Effector memory CD8-positive, alpha-beta T cell (primary cell): ENCODE measurements at places on chromosomes 11 and 22.

DNA sequence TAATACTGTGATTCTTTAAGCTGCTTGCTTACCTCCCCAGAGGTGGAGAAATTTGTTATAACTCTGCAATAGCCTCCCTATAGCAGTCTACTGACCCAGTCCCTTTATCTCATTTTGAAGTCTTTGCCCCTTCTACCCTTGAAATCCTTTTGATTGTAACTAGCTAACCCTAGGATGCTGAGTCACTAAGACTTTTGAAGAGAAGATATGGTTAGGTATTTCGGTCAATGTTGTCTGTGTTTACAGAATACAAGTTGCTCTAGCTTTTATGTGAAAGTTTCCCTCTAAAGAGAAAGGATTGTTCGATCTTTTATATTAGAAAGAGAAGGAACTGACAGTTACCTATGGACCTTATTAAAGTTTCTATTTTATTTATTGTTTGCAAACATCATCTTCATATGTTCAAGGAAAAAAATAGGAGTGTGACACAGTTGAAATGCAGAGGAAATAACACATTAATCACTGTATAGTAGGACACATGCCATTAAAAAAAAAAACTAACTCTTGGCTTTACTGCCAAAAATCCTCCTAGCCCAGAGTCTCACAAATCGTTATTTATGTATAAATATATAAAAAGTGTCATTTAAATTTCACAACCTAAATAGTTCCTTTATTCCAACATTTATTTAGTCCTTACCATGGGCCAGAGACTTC, 3.1 kb downstream of the HYLS1 start:
- peaks cover 21% of the 10 kb centered on the region for H3K4me1 ChIP-seq
- H3K36me3 ChIP-seq: peaks cover 46% of the 10 kb centered on the region
- DNase-seq: no peak
- H3K27ac ChIP-seq: no peak overlapping the region
- H3K27me3 ChIP-seq: no peaks in the 10 kb centered on the region
- no peak overlapping the region for H3K4me3 ChIP-seq

DNA sequence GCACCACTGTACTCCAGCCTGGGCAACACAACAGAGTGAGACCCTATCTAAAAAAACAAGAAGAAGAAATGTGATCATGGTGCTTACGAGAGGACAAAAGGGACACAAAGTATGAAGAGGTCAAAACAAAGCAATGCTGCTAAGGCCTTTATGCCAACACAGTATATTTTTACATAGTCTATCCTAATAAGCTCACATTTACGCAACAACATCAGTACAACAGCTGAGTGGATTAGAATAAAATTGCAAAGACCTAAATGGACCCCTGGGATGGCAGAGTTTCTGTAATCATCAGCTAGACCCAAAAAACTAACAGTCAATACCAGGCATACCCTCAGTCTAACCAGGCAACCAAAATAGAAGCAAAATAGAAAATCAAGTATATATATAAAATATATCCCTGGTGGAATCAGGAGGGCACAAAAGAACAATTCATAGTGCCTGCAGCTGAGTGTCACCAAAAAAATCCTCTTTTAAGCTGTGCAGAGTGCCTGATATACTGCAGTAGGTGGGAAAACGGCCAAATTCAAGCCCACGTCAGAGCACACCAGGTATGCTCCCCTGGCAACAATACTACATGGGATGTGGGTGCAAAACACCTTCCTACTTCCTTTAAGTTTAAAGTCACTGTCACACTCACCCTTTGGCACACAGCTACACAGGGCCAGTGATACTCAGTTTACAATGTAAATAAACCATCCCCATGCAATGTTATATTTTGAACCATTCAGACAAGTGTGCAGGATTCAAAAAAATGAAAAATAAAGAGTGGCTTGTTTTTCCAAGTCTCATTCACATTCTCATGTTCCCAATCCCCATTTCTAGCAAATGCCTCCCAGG, 57.8 kb downstream of the RBFOX2 start:
- H3K27me3 ChIP-seq: peaks cover 55% of the 10 kb centered on the region
- H3K36me3 ChIP-seq: no peaks in the 10 kb centered on the region
- H3K4me3 ChIP-seq: no peak overlapping the region
- no peak for DNase-seq
- H3K27ac ChIP-seq: no peak overlapping the region

- DNase-seq: no peak
- no peak overlapping the region for H3K4me3 ChIP-seq
- H3K4me1 ChIP-seq: peaks cover 25% of the 10 kb centered on the region
- no peaks in the 10 kb centered on the region for H3K27me3 ChIP-seq
Observed at GRCh38 chr22:17109113-17109865, 11.9 kb downstream of the TMEM121B start.

- H3K36me3 ChIP-seq: peaks cover 10% of the 10 kb centered on the region
- no peaks in the 10 kb centered on the region for H3K27me3 ChIP-seq
- no peak for DNase-seq
- peak overlapping the region; percentile 9 for H3K27ac ChIP-seq
- H3K4me1 ChIP-seq: peaks cover 28% of the 10 kb centered on the region
Observed at GRCh38 chr22:47055073-47055355, 292.6 kb downstream of the TBC1D22A start.

DNA sequence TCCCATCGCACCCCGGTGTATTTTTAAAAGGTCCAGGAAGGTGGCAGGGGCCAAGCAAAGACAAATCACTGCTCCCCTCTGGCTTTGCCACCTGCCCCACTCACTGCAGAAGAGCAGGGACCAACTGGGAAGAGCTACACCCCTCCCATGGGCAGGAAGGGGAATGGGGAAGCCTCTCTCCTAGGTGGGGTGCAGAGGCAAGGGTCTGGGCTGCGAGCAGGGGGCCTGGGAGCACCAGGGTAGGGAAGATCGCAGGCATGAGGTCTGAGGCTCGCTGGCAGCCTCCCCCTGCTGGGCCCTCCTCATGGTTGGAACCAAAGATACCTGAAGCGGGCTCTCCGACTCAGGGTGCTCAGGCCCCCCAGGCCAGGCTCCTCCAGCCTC, 36.8 kb downstream of the PISD start:
- DNase-seq: no peak
- H3K4me3 ChIP-seq: no peak overlapping the region
- peaks cover 47% of the 10 kb centered on the region for H3K4me1 ChIP-seq
- H3K27me3 ChIP-seq: no peaks in the 10 kb centered on the region
- peaks cover 32% of the 10 kb centered on the region for H3K36me3 ChIP-seq
- H3K27ac ChIP-seq: peak overlapping the region; percentile 91

GRCh38 chr22:36588285-36588684, 59.3 kb upstream of the EIF3D start:
- H3K4me3 ChIP-seq: no peak overlapping the region
- no peak for DNase-seq
- no peaks in the 10 kb centered on the region for H3K4me1 ChIP-seq
- no peak overlapping the region for H3K27ac ChIP-seq

GRCh38 chr11:37371346-37371970, 773.4 kb upstream of the RAG2 start:
- no peaks in the 10 kb centered on the region for H3K4me1 ChIP-seq
- DNase-seq: no peak
- no peak overlapping the region for H3K27ac ChIP-seq

GRCh38 chr11:126109941-126110731, 47.5 kb upstream of the CDON start:
- H3K27me3 ChIP-seq: no peaks in the 10 kb centered on the region
- H3K4me1 ChIP-seq: no peaks in the 10 kb centered on the region
- no peak for DNase-seq

GRCh38 chr22:46914481-46914880, 152.0 kb downstream of the TBC1D22A start:
- H3K4me3 ChIP-seq: no peak overlapping the region
- peaks cover 34% of the 10 kb centered on the region for H3K36me3 ChIP-seq
- peaks cover 33% of the 10 kb centered on the region for H3K4me1 ChIP-seq

DNA sequence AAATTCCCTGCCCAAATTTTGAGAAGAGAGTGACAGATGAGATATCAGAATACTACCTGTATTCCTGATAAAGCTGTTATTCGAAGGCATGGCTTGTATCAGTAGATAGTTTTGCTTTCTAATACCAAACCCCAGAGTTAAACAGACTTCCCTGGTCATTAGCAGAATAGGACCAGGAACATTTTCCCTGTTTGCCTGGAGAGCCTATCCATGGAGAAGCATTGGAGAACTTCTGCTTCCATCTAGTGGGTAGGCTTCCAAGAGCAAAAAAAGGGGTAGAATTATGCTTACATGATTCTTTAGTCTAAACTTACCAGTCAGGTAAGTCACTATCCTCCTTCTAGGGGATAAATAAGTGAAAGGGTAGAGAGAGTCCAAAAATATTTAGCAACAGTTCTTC, 14.2 kb downstream of the PDE3B start:
- H3K27me3 ChIP-seq: no peaks in the 10 kb centered on the region
- H3K4me1 ChIP-seq: peaks cover 19% of the 10 kb centered on the region
- H3K27ac ChIP-seq: no peak overlapping the region
- no peak for DNase-seq

GRCh38 chr11:130413405-130414106, 14.9 kb downstream of the ADAMTS8 start:
- no peak for DNase-seq
- no peak overlapping the region for H3K27ac ChIP-seq
- peaks cover 53% of the 10 kb centered on the region for H3K27me3 ChIP-seq
- peaks cover 2% of the 10 kb centered on the region for H3K4me1 ChIP-seq

GRCh38 chr11:115741376-115742107, 237.3 kb upstream of the CADM1 start:
- H3K4me1 ChIP-seq: no peaks in the 10 kb centered on the region
- H3K4me3 ChIP-seq: no peak overlapping the region
- H3K27ac ChIP-seq: no peak overlapping the region
- peaks cover 31% of the 10 kb centered on the region for H3K27me3 ChIP-seq
- no peaks in the 10 kb centered on the region for H3K36me3 ChIP-seq

GRCh38 chr22:45867118-45867905, 109.7 kb downstream of the WNT7B start:
- no peak overlapping the region for H3K27ac ChIP-seq
- peaks cover 10% of the 10 kb centered on the region for H3K36me3 ChIP-seq
- peaks cover 51% of the 10 kb centered on the region for H3K27me3 ChIP-seq
- peaks cover 6% of the 10 kb centered on the region for H3K4me1 ChIP-seq
- no peak for DNase-seq
